Pancreas (tissue), 10 donors: ENCODE measurements at places on chromosomes 12 and 14. TPM values are rescaled to one million over a fixed set of nuclear protein-coding genes. Genes with fewer than 3 reads are reported as not detected.

GRCh38 chr12:109678719-109679118, 34.9 kb upstream of the FAM222A start:
- no peak overlapping the region for H3K27ac ChIP-seq
- no peaks in the 10 kb centered on the region for H3K4me1 ChIP-seq
- DNase-seq = no peak
- H3K36me3 ChIP-seq = no peaks in the 10 kb centered on the region

DNA sequence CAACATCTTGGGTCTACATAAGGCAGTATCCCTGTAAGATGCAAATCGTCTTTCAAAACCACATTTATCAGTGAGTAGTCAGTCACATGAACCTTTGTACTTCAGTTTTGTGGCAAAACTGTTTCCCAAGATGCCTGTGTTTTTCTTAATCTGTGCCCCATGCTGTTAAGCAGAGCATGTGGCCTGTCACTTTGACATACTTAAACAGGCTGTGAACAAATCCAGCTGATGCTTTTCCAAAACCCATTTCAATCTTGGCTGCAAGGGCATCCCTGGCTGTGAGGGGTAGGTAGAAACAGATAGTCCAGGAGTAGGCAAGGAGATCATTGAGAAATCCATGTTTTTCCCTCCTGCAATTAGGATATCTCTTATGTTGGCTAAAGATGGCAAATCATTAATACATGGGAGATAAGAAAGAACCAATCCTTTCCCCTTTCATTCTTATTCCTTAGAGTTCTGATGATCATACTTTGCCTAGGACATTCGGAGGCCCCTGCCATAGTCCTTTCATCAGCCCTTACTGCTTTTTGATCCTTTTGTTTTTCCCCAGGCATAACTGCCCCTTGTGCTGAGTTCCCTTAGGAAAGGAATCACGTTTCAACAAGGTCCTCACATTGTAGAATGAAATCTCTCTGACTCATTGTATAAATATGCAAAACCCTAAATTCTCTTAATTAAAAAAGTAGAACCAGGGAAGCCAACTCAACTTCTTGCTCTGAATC, 121.1 kb upstream of the EEA1 start:
- H3K4me1 ChIP-seq = no peaks in the 10 kb centered on the region
- no peaks in the 10 kb centered on the region for H3K36me3 ChIP-seq
- no peak overlapping the region for H3K27ac ChIP-seq
- no peak for DNase-seq

DNA sequence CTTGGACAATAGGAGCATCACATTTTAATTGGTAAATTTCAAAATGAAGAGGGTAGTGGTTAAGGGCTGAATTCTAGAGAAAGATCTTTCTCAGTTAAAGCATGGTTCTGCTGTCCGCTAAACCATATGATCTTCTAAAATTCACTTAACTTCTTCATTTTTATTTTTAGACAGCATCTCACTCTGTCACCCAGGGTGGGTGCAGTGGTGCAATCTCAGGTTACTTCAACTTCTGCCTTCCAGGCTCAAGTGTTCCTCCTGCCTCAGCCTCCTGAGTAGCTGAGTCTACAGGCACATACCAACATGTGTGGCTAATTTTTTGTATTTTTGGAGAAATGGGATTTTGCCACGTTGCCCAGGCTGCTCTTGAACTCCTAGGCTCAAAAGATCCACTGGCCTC, 226.7 kb upstream of the ABCD2 start:
- H3K36me3 ChIP-seq = no peaks in the 10 kb centered on the region
- H3K4me3 ChIP-seq = no peak overlapping the region
- no peaks in the 10 kb centered on the region for H3K4me1 ChIP-seq
- H3K27me3 ChIP-seq = no peaks in the 10 kb centered on the region
- DNase-seq = no peak

DNA sequence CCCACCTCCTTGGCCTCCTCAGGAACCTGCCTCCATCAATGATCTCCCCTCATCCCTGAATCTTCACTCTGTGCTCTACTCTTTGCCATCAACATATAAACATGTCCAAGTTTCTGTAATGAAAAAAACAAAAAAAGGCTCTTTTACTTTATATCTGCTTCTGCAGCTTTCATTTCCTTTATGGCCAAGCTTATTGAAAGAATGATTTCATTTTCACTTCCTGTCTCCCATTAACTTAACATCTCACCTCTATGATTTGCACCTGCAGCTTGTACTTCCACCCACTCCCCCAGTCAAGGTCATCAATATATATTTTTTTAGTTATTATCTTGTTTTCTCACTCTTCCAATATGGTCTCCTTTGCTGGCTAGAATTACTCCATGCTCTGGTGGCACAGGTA, 15.6 kb upstream of the RNU6-7 start:
- H3K4me1 ChIP-seq = no peaks in the 10 kb centered on the region
- H3K36me3 ChIP-seq = no peaks in the 10 kb centered on the region
- H3K27me3 ChIP-seq = no peaks in the 10 kb centered on the region
- no peak for DNase-seq
- H3K4me3 ChIP-seq = no peak overlapping the region

DNA sequence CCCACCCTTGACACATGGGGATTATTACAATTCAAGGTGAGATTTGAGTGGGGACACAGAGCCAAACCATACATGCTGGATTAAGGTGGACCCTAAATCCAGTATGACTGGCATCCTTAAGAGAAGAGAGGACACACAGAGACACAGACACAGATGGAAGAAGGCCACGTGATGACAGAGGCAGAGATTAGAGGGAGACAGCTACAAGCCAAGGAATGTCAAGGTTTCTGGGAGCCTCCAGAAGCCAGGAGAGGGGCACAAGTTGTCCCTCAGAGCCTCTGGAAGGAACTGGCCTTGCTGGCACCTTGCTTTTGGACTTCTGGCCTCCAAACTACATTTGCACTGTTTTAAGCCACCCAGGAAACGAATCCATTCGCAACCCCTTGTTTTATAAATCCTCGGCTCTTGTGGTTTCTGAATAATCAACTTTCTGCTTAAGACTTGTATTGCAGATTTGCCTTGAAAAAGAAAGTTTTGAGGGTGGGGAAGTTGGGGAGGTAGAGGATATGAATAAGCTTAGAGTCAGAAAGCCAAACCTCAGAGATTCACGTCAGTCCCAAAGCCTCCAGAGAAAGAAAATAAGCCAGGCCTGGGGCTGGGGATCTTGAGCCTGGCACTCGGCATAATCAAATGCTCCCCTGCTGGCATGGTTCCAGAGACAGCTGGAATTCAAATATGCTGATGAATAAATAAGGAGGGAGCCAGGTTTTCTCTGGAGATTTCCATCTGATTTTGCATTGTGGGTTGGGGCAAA, 224.2 kb upstream of the PWP1 start:
- no peaks in the 10 kb centered on the region for H3K4me1 ChIP-seq
- DNase-seq = no peak
- H3K27ac ChIP-seq = no peak overlapping the region
- no peaks in the 10 kb centered on the region for H3K36me3 ChIP-seq
- H3K4me3 ChIP-seq = no peak overlapping the region
- no peaks in the 10 kb centered on the region for H3K27me3 ChIP-seq

Gene KLHL33
- 0.12 TPM for polyA plus RNA-seq

Gene CD69
- 0.31 TPM for polyA plus RNA-seq
